ENCODE measurements at places on chromosomes 13 and 19. TPM values are rescaled to one million over a fixed set of nuclear protein-coding genes. Genes with fewer than 3 reads are reported as not detected.
A peak's percentile ranks its signal among the peaks of the same experiment; 100 is the strongest.

DNA sequence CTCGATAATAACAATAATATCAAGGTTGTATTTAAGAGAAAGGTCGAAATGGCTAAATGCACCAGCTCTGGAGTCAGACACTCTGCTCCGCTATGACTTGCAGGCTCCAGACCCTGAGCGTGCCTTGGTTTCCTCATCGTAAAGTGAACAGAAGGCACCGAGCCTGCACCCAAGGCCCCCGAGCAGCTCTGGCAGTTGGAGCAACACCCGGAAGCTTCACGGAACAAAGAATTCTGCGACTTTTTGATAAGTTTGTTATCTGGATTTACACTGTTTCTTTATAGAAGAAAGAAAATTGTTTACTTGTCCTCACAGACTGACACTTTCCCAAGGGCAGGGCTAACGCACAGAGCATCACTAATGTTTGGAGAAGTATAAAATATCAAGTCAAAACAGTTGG is 4.4 kb downstream of the GRTP1 start:
- no peak for ATAC-seq

DNA sequence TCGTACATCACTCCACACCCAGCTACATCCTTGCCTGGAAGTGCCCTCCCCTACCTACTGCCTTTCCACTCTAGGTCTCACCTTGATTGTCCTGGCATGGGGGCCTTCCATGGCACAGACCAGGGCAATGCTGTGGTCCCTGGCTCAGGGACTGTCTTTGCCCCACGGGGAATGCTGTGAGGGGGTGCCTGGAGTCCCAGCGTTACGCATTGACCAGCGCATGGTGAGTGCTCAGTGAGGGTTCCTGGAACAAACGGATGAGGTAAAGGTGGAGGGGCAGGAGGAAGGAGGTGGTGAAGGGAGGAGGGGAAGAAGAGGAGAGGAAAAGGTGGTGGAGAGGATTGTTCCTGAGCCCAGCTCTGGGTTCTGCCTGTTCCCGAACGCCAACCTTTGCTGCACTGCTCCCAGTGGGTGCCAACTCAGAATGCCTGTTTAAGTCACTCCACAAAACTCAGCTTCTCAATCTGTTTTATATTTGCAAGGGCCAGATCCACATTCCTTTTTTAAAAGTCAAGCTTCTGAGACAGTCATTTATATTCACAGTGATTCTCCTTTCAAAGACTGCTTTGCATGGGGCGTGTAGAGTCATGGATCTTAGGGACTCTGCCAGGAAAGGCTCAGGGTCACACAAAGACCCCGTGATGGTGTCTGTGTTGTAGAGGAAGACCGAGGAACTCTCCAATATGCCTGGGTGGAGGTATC is 40.8 kb downstream of the CHST8 start:
- ATAC-seq = no peak

Gene CNN1
- 1.0 TPM for total RNA-seq

- no peak for ATAC-seq
These were observed 2.2 kb upstream of the MCF2L start for GRCh38 chr13:112966776-112967175.

GRCh38 chr19:10339380-10339960 is at the start of gene ICAM3:
TSS of gene ICAM3 (minus strand) at chr19:10339624. CDS start at chr19:10339614, 10 bp downstream.
- no peak for ATAC-seq

GRCh38 chr13:27472941-27473340 is 22.6 kb upstream of the MTIF3 start:
- ATAC-seq = no peak

DNA sequence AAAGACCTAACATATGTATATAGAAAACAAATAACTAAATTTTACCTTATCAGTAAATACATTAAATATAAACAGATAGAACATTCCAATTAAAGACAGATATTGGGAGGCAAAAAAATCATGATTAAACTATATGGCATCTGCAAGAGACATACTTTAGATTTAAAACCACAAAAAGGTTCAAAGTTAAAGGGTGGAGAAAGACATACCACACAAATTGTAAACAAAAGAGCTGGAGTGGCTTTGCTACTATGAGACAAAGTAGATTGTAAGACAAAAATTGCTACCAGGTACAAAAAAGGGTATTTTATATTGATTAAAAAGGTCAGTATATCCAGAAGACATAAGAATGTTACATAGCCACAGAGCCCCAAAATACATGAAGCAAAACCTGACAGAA is 200.2 kb downstream of the KCNRG start:
- no peak for ATAC-seq

DNA sequence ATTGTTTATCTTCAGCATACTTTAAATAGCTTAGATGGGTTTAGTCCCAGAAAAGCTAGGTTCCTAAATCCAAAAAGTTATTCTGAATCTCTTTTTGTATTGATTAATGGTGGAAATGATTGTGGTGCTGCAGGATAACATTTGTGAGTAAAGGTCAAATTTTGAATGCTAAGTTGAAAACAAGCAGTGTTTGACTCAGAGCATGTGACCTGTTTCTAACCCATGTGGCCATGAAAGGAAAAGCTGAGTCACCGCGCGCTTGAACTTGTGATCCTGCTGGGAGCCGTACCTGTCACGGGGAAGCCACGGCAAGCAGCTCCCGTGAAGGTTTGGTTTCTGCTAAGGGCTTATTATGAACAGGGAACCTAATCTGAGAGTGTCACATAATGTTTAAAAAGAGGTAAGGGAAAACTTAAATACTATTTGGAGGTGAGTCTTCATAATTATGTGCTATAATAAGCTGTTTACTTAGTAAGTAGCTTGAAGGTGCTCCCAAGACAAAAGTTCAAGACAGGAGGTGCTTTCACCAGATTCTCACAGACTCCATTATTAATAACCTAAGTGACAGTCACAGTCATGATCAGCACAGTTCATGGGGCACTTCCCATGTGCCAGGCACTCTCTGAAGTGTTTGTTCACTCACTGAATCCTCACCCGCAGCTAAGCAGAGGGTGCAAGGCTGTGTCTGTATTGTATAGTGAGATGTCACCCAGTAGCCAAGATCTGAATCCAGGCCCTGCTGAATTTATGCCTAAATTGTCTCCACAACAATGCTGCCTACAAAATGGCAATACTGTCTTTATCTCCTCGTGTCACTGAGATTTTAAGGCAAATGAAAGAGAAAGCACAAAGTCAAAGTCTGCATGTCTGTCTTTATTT is 286.5 kb downstream of the MYO16 start:
- ATAC-seq = peak; percentile 95

Gene MEX3D
- total RNA-seq = 12.8 TPM

- ATAC-seq = peak; percentile 86
These were observed at the start of gene DACH1 for GRCh38 chr13:71867131-71867814. TSS of gene DACH1 (minus strand) at chr13:71867204.

Gene ZNF93
- 18.9 TPM for total RNA-seq

Gene ICAM5
- 1.4 TPM for total RNA-seq

GRCh38 chr19:11460207-11460606 is 20.6 kb downstream of the ELAVL3 start:
- ATAC-seq = no peak

DNA sequence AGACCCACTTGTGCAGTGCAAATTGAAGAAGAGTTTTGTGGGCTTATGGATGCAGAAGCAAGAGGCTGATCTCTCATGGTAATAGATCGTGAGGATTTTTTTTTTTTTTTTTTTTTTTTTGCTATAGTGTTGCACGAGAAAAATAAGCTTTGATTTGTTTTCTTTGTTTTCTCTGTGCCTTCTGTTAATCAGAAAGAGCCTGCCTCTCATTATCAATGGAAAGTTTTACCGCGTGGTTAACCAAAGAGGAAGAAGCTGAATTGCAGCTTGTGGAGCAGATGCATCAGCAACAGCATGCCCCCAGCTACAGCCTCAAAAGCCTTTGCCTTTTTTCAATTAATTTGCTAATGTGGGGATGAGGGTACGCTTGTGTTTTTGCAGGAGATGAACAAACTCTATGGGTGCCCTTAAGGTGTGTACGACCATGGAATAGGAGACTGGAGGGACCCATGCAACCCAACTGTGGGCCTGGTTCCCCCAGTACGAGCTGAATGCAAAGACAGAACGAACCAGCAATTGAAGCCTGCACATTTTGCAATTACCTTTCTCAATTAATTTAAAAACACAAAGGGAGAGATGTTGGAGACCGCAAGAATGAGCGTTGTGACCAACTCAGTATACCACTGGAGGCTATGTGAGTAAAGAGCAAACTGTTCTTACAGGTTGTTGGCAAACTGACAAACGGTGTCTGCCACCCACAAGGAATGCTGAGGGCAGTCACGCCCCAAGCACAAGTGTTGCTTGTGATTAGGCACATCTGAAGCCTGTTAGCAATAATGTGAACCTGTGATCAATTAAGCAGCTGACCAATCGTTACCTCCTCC is 58.6 kb upstream of the SPRY2 start:
- ATAC-seq = no peak

Gene AMH
- 4.1 TPM for total RNA-seq

Gene AMER2
- total RNA-seq = 18.3 TPM

DNA sequence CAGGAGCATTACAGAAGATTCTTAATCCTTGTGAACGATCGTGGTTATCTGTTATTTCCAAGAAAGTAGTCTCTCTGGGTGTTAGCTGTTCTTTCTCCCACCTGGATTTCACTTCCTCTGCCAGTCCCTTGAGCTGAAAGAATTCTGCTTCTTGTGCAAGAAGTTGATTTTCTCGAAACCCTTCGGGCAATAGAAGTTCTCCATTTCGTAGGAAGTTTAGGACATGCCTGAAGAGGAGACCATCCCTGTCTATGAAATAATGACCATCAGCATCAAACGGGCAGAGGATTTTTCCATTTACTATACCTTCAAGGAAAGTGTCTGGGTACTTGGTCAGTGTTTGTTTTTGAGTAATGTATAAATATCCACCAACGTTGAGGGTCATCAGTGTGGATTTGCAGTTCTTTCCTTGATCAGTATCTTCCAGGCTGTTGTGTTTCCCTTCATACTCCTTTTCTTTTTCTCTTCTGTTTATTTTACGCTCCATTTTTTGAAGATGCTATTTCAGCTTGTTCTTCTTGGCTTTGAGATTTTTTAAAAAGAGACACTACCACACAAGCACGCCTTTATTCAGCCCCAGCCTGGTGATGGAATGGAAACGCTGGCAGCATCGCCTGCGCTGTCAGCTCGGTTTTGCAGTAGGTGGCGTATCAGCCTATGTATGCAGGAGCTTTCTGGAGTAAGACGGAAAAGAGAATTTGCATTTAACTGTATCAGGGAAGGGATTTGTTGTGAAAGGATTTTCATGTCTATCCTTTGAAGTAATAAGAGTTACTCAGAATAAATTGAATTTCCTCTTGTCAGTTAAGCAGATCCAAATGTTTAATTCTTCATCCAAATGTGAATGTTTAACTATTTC is 6.5 kb downstream of the KCTD4 start:
- peak; percentile 67 for ATAC-seq

Gene OLFM2
- 50.2 TPM for total RNA-seq

DNA sequence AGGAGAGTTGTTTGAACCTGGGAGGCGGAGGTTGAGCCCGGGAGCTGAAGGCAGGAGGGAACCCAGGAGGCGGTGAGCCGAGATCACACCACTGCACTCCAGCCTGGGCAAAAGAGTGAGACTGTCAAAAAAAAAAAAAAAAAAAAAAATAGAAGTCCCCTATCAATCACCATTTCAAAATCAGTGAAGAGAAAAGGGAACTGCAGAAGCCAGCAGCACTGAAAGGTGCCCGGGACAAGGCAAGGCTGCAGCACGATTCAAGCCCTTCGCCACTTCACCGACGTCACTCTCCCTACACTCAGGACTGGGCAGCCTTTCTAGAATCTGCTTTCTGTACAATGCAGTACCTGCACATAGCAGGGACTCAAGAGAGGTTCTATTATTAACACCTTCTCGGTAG is 21.9 kb upstream of the USP12 start:
- no peak for ATAC-seq

DNA sequence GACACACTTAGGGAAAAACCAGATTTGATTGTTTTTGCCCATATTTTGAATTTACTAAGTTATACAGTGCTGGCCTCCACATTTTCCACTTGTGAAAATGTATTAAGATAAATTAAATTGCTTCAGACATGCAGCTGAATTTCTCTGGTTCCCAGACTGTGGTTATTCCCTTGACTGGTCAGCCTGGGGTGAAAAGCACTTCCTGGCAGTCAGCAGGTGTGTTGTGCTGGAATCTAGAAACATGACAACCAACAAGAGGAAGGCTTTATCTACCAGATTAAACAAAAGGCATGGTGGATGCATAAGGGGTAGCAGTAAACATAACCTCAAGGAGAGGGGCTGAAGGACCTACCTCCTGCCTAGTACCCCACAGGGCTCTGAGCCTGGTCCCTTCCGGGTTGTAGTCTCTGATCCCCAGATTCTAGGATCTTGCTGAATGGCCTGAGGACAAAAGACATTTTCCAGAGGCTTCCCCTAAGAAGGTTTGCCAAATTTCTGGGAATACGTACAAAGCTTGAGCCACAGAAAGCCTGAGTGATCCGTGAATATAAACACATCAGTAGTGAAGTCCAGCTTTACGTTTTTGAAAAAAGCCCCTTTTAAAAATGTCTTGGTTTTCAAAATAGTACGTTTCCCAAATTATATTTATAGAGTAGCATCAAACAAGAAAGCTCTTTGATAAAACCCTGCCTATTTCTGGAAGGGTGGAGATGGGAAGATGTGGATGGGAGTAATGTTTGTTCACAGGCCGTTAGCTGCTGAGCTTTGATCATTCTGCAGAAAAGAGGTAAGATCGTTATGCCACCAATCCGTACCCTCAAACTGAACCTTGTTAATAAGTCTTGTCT is 133.4 kb downstream of the LACC1 start:
- peak; percentile 37 for ATAC-seq

- ATAC-seq = no peak
These were observed 62.1 kb downstream of the ARHGEF7 start for GRCh38 chr13:111177081-111177711.

GRCh38 chr13:99601535-99601934 is 100.3 kb downstream of the TM9SF2 start:
- ATAC-seq = no peak

GRCh38 chr13:77333594-77333993 is 6.7 kb upstream of the MYCBP2 start:
- no peak for ATAC-seq

- ATAC-seq = peak; percentile 43
These were observed 493 bp upstream of the PDE4A start for GRCh38 chr19:10419646-10420443.

DNA sequence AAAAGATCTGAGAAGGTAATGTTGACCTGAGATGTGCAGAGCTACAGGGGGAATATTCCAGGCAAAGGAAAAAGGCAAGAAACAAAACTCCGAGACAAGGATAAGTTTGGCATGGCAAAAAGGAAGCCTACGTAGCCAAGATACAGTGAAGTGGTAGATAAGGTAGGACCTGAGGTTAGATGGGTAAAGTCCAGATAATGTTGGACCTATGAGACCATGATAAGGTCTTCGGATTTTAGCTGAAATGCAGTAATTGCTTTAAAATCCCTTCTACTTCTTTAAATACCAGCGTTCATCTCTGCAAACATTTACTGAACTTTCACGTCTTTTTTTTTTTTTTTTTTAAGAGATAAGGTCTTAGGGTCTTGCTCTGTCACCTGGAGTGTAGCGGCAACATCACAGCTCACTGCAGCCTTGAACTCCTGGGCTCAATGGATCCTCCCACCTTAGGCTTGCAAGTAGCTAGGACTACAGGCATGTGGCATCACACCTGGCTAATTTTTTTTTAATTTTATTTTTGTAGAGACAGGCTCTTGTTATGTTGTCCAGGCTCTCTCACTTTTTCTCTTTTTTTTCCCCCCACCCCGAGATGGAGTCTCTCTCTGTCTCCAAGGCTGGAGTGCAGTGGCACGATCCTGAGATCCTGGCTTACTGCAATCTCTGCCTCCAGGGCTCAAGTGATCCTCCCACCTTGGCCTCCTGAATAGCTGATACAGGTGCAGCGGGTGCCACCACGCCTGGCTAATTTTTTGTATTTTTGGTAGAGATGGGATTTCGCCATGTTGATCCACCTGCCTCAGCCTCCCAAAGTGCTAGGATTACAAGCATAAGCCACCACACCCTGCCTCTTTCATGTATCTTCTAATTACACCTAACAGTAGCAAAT is 4.2 kb upstream of the WBP4 start:
- ATAC-seq = no peak

Gene NLRP8
- total RNA-seq = 0.04 TPM

All from motor neuron (in vitro differentiated cells).